Bronchial epithelial cell (primary cell): ENCODE measurements at places on chromosomes 16 and 17. TPM values are rescaled to one million over a fixed set of nuclear protein-coding genes. Genes with fewer than 3 reads are reported as not detected.

DNA sequence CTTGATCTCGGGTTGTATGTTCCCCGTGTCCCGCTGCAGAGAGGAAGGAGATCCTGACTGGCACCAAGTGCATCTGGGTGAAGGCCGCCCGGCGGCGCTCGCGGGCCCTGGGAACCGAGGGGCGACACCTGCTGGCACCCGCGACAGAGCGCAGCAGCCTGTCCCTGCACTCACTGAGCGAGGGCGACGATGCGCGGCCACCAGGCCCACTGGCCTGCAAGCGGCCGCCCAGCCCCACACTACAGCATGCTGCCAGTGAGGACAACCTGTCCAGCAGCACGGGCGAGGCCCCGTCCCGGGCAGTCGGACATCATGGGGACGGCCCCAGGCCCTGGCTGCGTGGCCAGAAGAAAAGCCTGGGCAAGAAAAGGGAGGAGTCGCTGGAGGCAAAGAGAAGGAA is 7.5 kb downstream of the BTBD17 start:
- peak; percentile 23 for DNase-seq

DNA sequence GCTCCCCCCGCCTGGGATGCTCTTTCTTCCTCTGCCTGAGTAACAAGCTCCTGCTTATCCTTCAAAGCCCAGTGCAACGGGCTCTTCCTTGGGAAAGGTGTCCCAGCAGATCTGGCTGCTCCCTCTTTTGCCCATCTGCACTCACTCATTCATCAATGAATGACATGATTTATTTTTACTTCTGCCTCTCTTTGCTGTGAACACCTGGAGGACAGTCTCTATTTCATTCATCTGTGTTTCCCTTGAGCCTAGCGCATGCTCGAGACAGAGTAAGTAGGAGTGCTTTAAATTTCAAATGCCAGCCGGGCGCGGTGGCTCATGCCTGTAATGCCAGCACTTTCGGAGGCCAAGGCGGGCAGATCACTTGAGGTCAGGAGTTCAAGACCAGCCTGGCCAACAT is 22.0 kb upstream of the GINS2 start:
- no peak for DNase-seq

DNA sequence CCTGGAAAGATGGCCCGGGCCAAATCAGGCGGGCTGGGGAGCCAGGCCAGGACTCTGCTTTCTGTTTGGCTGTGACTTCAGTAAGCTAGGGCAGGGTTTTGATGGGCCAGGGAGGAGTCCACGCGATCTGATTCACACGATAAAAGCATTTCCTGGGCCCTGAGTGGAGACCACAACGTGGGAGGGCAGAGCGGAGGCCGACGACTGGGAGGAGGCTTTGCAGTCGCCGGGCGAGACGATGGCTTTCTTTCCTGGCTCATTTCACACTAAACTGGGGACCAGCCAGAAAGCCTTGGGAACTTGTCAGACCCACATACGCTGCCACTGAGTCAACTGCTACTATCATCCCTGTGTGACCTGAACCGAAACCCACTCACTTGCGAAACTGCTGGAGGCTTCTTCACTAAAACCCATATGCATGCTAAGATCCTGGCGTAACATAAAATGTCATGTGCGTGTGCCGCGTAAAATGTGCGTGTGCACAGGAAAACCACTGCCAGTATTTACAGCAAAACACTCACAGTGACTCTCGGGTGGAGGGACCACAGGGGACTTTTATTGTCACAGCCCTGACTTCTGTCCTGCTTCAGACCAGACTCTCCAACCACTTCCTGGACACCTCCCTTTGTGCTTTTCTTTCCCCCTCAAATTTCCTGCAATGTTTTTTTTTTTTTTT is 14.2 kb upstream of the RHBDF2 start:
- no peak for DNase-seq

The CACNA1H gene
- total RNA-seq: not detected in 2 replicates

GRCh38 chr16:56673921-56674320 is 4.3 kb downstream of the MT1H start:
- peak; percentile 35 for DNase-seq

- no peak for DNase-seq
Observed at GRCh38 chr17:43543771-43544575, 2.2 kb downstream of the ETV4 start.

DNA sequence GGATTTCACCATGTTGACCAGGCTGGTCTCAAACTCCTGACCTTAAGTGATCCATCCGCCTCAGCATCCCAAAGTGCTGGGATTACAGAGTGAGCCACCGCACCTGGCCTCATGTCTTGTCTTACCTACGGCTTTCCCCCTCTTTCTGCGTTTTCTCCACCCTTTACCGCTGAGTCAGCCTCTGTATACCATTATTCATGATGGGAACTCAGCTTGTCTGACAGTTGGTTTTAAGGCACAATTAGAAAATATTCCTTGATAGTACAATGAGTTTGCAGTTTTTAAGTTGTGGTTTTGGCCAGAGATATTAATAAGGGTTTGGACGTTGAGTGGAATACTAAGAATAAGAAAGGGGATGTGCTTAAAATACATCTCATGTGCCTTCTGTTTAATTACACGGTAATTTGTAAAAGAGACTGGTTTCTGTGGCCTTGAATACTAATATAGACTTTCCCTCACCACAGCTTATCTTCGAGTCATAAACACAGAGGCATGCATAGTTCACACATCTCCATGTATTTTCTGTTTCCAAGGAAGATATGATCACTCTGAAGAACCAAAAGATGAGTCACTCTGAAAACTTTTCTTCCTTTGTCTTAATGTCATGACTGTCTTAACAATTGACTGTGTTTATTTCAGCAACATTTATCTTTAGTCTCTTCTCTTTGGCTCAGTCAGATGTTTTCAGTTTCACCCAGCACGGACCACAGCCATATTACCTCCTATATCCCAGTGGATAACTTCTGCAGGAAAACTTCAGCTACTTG is 54.4 kb downstream of the PITPNC1 start:
- peak; percentile 89 for DNase-seq

- DNase-seq: no peak
Observed at GRCh38 chr16:10777356-10777755, 33.7 kb downstream of the NUBP1 start.

DNA sequence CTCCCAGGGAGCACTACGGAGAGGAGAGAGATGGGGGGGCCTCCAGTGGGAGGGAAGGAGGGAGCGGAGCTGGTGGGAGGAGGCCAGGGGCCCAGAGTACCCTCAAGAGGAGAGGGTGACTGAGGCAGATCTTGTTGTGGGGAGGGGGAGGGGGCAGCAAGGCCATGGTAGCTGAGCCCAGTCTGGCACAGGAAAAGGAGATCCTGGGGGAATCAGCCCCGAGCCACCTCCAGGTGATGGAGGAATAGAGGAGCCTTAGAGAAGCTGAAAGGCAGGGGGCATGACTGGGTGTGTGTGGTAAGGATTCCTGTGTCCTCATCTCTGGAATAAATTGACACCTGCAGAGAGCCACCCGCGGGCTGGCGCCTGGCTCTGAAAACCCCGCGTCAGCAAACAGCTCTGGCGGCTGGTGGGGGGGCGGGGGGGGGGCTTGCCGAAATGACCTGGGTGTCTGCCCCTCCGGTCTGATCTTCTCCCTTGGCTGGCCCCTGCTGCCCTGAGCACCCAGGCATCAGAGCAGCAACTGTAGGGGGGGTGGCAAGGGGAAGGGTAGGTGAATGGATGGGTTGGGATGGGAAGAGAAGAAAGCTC is 1.3 kb upstream of the NLGN2 start:
- DNase-seq: no peak

- no peak for DNase-seq
Observed at GRCh38 chr16:1923299-1924034, 5.3 kb upstream of the HS3ST6 start.

The TNFRSF13B gene
- not detected in 2 replicates for total RNA-seq

- no peak for DNase-seq
Observed at GRCh38 chr16:3583303-3584038, 6.3 kb upstream of the NLRC3 start.

The NPIPB12 gene
- 17.5 and 29.7 TPM in 2 replicates for total RNA-seq

DNA sequence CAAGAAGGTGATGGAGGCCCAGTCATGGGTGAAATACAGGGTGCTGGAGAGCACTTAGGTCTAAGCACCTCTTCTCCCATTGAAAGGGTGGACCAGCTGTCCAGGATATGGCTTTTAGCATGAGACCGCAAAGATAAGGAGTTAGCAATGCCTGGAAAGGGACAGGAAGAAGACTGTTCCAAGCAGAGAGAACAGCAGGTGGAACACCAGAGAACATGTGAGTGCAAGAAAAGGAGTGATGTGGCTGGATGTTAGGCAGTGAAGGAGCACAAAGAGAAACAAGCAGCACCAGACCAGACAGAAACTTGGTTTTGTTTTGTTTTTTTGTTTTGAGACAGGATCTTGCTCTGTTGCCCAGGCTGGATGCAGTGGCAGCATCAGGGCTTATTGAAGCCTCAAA is 45.4 kb upstream of the CCL1 start:
- no peak for DNase-seq
